ENCODE measurements at places on chromosomes 2 and 18.

GRCh38 chr2:10278029-10278762 is 24.5 kb upstream of the HPCAL1 start:
- DNase-seq: no peak

- DNase-seq: no peak
Measured at GRCh38 chr18:10588975-10589374, 63.1 kb downstream of the NAPG start.

DNA sequence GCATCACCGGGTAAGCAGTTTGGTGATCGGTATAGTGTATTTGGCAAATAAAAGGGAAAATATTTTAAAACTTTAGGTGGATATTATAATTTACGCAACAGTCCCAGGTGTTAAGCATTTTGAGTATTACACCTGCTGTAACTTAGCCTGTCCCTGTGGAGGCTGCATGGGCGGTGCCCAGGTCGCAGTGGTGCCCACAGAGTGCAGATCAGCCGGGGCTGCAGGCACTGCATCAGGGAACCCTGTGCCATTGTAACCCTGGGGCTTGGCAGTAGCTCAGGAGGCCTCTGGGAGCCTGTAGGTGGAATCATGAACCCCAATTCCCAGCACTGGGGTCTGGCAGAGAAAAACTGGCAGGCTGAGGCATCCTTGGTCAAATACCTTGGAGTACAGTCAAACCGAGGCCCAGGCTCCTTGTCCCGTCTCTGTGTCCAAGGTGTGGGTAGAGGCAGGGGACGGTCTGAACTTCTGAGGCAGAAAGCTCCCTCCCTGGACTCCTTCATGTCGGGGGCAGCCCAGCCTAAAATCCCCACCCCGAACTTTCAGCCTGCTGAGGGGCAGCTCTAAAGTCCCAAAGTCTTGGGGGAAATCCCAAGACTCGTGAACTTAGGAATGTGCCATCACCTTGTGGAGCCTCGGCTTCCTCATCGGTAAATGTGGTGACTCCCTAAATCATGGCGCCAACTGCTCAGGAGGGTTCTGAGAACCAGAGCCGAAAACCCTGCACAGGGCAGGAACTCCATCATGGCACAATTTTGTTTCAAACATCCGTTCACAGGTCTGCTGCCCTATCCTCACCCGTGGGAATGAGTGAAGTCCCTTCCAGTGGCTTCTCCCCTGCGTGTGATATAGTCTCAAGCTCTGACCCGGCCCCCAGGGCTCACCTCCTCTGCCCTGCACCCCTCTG is 85.7 kb downstream of the INHBB start:
- DNase-seq: no peak

DNA sequence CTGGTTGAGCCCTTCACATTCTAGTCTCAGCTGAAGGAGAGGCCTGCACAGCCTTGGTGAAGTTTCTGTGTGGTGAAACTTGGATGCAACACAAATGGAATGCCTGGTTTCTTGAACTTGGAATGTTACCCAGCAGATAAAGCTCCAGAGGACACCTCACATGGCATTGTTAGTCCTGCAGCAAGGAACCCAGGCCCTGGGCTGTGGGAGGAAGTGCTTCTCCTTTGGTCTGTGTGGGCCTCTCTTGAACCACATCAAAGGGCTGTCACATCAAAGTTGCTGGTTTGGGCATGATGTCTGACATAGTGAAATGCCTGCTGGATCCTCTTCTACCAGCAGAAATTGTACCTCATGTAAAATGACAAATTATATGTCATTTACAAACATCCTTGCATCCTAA is 198.5 kb downstream of the FHOD3 start:
- no peak for DNase-seq

Data from urinary bladder (tissue), 4 donors.